NCI-H1105 (cell line): ENCODE measurements at places on chromosomes 1 and 21.

DNA sequence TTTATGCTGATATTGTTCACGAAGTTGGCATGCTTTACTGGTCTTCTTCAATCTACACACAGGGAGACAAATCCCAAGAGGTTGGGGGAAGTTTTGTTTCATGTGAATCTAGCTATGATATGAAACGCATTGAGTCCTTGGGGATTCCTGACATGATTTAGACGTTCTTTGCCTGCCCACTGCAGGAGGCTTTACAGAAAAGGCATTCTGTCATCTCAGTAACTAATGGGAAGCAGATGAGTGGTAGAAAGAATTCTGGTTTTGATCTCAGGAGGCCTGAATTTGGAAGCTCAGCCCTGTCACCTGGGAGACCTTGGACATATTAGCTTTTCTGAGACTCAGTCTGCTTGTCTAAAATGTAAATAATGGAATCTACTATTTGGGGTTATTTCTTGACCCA lies 383.0 kb upstream of the NFIA start:
- no peak for DNase-seq

DNA sequence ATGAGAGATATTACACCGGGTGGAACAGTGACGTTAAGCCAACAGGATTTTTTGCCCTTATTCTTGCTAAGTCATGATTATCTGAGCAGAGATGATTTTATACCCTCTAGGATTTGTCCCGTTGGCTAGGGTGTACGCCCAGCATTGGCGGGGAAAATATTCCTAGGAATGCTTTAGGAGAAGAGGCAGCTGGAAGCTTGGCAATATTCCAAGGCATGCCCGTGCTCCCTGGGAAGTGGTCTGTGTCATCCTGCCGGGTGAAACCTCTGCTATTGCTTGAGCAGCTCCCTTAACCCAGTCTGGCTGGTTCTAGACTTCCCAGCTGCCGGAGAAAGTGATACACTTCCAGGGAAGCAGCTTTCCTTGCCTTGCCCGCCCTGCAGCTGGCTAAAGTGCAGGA lies 16.2 kb downstream of the CHRNB2 start:
- peak; percentile 8 for DNase-seq

- DNase-seq = no peak
Measured at GRCh38 chr1:35215346-35215745, 22.4 kb upstream of the SFPQ start.

GRCh38 chr1:12774801-12775345 lies 1.3 kb downstream of the PRAMEF12 start:
- no peak for DNase-seq

- no peak for DNase-seq
Measured at GRCh38 chr1:101079341-101079740, 53.8 kb upstream of the DPH5 start.

DNA sequence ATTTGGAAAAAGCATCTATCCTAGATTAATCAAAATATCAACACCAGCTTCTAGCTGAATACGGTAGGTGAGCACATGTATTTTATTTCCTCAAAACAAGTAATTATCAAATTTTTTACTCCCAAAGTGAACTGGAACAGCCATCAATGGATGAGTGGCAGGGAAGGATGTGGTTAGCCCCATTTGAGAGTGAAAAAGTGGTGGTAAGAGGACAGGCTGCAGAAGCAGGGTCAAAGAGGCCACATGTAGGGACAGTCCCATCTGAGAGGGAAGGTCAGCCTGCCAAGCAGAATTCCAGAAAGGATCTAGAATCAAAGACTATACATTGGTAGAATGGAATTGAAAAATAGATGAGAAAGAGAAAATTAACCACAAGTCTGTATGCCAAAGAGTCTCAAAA lies 163.8 kb downstream of the SMYD3 start:
- DNase-seq = no peak

- no peak for DNase-seq
Measured at GRCh38 chr1:201184307-201185122, 6.1 kb upstream of the IGFN1 start.

DNA sequence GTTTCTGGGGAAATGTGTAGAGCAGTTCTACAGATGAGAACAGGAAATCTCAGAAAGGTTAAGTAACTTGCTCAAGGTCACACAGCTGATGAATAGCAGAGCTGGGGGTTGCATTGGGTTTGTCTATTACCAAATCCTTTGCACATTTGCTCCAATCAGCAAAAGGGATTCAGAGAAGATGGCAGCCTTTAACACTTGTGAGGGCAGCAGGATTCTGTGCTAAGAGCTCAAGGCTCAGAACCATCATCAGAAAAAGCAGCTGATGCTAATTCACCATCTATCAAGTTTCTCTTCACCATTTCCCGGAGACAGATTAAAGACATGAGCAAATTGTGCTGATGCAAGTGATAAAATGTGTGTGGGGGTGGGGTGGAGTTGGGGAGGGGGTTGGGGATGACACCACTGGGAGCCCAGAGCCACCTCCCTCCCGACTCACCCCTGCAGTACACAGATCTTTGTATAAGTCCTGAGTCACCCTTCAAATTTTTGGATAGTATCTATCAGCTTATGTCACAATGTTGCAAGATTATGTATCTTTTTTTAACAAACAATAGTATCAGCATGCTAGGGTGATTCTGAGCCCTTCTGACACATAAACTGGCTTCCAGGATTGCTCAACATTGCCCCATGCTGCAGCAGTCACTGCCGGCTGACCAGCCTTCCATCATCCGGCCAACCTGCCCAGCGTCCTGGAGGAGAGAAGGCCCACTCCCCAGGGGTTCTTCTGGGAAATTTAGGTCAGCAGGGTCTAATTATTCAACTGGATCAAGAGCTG lies 2.8 kb upstream of the SPSB1 start:
- no peak for DNase-seq

GRCh38 chr1:101174722-101175121 lies 62.1 kb upstream of the S1PR1 start:
- no peak for DNase-seq

- no peak for DNase-seq
Measured at GRCh38 chr1:30877205-30877912, 31.2 kb downstream of the SDC3 start.

DNA sequence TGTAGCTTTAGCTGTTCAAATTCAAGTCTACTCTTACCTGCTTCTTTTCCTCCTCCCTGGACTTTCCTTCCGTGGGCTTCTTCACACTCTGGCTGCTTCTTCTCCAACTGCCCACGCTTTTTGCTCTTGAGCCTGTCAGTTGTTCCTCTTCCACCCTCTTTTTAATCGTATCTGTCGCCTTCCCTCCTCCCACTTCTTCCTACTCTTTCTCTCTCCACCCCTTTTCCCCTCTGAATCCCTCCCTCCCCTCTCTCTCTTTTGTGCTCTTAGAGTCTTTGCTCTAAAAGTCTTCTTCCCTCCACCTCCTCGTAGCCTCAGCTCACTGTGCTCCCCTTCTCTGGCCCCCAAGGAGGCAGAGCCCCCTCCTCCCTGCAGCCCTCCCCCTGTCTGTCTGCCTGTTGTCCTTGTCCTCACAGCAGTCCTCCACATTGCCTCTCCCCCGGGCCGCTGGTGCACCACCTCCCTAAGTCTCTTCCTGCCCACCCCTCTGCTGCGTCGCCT lies 12.9 kb upstream of the GJA5 start:
- no peak for DNase-seq

- no peak for DNase-seq
Measured at GRCh38 chr1:204087181-204087892, 14.4 kb downstream of the SOX13 start.

- DNase-seq = no peak
Measured at GRCh38 chr1:233554037-233554436, 59.9 kb upstream of the KCNK1 start.

DNA sequence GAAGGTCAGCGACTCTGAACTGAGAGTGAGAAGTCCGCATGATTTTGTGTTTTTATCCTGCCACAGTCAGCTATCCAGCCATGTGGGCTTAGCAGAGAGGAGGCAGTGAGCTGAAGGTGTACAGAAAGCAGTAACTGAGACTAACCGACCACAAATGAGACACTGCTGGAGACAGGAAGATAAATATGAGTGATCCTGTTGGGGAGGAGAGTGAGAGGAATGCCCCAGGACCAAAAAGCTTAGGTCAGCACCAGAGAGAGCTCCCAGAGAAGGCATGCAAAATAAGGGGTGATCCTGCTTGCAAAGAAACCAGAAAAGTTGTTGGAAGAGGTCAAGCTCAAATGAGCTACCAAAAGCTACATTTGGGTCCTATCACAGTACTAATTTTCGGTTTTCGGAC lies 63.7 kb downstream of the HLCS start:
- DNase-seq = no peak

- DNase-seq = no peak
Measured at GRCh38 chr1:52707927-52708655, 9.9 kb upstream of the COA7 start.

DNA sequence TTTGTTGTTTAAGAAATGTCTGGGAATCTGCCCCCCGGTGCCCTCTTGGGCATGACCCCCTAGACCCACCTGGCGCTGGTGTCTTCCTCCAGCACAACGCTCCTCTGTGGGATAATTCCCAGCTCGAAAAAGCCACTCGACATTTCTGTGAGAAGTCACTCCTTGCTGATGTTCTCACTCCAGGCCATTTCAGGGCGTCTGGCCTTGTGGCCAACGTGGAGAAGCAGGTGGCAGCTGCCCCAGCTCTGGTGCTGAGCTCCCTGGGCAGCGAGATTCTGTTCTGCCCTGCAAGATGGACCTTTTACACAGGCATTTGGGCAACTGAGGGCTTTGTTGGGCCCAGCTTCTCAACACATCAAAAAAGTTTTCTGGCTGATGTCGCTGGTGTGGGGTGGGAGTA lies 147.7 kb upstream of the WNT4 start:
- DNase-seq = no peak

GRCh38 chr1:106584107-106584506 lies 472.4 kb upstream of the PRMT6 start:
- no peak for DNase-seq

DNA sequence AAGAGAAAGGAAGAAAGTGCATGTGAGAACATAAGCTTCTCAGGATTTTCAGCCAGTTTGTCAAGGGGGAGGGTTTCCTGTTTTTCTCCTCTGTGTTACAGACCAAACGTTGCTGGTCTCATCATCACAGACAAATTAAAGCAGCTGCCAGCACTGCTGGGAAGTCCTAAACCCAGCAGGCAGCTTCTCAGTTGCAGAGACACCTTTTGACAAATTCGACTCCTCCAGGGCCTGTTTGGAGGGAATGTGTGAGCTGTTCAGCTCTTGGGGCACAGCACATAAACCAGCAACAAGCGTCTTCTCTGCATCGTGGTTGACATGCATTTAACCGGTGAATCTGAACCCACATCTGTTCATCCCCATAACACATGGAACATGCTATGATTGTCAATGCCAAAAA lies 454.6 kb upstream of the RUNX1 start:
- DNase-seq = no peak

DNA sequence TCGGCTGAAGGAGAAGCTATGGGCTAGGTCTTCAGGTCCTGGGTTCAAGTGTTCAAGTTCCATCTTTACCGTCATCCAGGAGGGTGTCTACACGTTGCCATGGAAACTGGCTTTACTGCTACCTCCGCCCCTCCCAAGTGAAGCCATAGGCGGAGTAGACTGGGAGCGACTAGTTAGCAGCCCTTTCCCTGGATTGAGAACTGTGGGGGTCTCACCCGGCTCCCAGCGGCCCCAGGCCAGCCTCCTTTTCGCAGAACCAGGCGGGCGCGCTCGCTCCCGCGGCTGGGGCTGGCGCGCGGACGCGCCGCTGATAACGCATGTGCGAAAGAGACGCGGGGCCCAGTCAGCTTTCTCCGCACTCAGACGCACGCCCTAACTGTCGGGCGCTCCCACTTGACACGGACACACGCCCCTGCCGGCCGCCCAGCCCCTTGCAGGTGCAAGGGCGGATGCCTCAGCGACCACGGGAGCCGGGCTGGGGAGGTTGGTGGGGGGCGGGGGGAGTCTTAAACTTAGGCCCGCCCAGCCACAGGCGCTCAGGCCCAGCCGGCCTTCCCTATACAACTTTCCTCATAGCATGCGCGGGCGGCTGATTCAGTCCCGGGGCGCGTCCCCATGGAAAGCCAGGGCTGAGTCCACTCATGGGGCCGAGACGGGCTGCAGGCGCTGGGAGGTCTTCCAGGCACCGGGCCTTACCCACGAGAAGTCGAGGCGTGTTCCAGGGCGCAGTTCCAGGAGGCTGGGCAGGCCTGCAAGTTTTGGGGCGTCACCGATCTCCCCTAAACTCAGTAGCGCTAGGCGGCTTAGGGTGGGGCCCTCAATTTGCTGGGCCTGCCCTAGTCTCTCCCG lies 7.4 kb downstream of the EFNA4 start:
- peak; percentile 81 for DNase-seq

GRCh38 chr1:46118856-46119255 lies 13.6 kb downstream of the PIK3R3 start:
- DNase-seq = no peak

- DNase-seq = no peak
Measured at GRCh38 chr1:181789395-181789794, 272.1 kb downstream of the ZNF648 start.

GRCh38 chr1:151166505-151166956 lies 587 bp downstream of the SCNM1 start:
- DNase-seq = no peak

DNA sequence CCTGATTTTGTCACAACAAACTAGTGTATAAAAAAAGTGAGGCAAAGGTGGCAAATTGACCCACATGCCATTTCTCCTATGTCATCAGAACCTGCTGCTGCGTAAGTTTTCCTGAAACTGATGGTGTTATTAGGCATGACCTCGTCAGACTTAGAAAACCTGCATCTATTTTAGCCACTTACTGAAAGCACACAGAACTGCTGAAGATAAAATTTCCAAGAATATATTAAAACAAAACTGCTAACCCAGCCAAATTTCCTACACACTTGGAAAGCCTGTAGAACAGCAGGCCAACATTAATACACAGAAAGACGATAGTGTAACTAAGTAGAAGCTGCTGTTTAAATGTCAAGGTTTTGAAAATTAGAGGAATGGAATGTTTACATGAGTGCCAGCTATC lies 674.5 kb upstream of the CXADR start:
- no peak for DNase-seq

GRCh38 chr1:232657426-232658005 lies 27.6 kb upstream of the SIPA1L2 start:
- DNase-seq = no peak

DNA sequence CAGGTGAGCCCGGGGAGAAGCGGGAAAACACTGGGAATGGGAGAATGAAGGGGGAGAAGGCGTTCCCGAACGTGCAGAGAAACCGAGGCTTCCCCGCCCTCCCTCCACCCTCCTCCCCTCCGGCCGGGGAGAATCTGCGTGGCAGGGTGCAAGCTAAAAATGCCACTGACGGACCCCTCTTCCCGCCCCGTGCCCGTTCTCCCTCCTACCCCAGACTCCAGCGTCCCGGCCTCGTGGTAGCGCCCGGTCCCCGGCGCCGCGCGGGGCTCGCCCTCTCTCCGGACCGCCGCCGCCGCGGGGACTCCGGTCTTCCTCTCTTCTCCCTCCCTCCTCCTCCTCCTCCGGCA lies 81.6 kb upstream of the AK4 start:
- DNase-seq = no peak
